Dorsolateral prefrontal cortex (tissue), 122 donors: ENCODE measurements at places on chromosomes 7 and 10.

DNA sequence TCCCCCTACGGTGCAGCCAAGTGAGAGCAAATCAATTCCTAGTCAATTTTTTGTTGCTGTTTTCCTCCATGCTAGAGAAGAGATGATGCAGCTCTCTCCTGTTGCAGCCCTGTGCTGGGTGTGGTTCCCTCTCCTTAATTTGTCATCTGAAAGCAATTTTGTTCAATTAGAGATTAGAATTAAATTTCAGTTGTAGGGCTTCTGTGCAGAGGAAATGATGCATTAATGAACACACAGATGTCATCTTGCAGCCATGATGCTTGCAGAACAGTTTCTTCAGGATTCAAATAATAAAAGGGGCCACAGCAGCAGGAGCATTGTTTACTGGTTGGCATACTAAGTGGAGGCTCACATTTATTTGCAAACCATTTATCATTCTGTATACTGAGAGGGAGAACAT is 266.0 kb downstream of the AUTS2 start:
- DNase-seq = no peak

- no peak for DNase-seq
These were observed 126.4 kb downstream of the CCDC3 start for GRCh38 chr10:12875100-12875499.

GRCh38 chr7:113873554-113874151 is 45.2 kb downstream of the PPP1R3A start:
- no peak for DNase-seq

GRCh38 chr10:43155741-43156140 is 17.5 kb downstream of the CSGALNACT2 start:
- no peak for DNase-seq

GRCh38 chr10:71260622-71261325 is 48.4 kb downstream of the UNC5B start:
- peak; percentile 78 for DNase-seq

GRCh38 chr10:16750461-16750860 is 66.8 kb downstream of the RSU1 start:
- DNase-seq = no peak

DNA sequence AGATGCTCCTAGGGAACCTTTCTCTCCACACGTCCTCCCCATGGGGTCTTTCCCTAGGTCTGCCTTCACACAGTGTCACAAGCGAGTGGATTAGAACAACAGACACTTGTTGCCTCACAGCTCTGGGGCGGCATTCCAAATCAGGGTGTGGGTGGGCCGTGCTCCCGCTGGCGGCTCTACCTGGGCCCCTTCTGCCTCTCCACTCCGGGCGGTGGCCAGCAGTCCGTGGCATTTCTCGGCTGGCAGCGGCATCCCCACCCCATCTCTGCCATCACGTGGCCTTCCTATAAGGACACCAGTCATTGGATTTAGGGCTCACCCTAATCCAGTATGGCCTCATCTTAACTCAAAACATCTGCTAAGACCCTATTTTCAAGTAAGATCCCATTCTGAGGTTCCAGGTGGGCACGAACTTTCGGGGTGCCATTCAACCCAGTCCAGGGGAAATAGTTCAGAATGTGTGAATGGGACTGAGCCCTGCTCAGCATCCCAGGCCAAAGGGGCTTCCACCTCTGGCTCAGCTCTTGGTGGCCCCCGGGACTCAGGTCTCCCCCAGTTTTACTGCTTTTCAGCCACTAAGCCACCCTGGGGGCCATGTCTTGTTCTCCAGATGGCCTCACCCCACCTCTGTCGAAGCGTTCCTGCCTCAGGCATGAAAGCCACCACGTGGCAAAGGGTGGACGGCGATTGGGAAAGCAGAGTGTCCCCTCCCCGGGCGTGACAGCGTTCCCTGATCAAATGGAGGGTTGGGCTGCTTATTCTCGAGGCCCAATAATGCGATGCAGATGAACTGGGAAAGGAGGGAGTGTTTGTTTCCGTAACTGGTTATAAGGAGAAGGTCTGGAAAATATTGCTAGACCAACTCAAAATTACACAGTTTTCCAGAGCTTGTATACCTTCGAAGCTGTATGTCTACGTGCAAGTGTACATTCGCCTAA is 350.0 kb downstream of the GLRX3 start:
- no peak for DNase-seq

DNA sequence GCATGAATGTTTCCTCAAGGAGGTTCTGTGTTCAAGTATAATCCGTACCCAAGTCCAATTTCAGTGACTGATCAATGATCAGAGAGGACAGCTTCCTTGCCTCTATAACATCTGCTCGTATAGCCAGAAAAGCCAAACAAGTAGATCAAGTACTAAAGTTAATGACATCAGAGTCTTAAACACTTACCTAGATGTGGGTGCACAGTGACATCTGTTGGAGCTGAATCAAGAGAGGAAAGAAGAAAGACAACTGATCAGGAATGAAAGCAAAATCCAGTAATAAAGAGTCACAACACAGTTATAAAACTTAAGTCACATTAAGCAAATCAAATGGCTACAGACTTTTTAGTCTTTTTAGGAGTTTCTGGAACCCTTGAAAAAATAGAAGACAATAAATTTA is 236.5 kb downstream of the RELN start:
- no peak for DNase-seq

- no peak for DNase-seq
These were observed 560.8 kb downstream of the AUTS2 start for GRCh38 chr7:70159121-70159520.

- no peak for DNase-seq
These were observed 37.4 kb upstream of the KDM7A start for GRCh38 chr7:140214075-140214684.

GRCh38 chr10:81179324-81179723 is 641.6 kb downstream of the SH2D4B start:
- no peak for DNase-seq

DNA sequence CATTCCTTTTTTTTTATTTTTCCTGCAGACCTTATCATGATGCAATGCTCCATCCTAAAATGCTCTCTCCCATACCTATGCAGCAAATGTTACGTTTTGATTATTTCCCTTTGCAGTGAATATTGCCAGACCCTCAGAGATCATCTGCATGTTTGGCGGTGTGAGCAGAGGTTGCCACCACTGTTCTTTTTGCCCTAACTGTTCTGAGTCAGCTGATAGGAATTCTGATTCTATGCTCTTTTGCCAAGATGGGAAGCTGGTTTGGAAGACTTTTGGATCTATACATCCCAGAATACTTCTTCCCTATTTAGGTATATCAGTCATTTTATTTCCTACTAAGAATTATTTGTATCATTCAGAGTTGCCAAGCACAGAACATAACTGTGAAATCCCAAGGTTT is 130.5 kb downstream of the KLF6 start:
- no peak for DNase-seq

DNA sequence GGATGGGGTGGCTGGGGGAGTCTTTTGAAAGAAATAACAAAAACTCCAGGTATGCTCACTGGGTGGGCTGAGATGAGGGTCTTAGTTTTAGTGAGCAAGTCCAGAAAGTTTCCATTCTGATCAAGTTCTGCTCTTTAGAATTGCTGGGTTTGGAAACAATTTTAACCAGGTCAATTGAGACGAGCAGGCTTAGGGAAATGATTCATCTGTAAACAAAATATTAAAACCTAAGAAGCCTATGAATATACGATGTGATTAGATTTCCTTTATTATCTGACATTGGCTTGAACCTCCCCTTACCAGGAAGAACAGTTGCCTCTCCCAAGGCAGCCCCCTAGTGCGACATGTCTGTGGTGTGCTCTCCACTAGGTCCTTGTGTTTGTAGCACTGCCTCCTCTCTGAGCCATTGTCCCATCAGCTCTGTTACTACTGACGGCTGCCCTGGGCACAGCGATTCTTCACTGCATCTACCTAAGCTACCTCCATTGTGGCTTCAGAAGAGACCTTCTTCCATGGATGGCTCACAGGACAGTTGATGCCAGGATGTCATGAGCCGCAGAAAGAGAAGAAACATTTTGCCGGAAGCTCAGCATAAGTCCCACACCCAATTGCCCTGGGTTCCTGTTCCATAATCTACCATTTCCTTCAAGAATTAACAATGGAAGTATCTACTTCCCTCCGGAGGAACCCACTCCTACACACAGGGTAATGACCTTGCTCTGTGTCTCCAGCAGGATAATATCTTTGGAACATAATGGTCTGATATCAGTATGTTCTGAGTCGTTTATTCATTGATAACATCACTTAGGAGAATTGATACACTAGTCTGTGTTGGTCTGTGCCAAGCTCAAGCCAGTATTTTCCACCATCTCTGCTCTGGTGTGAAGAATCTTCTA is 95.1 kb upstream of the ITGB1 start:
- no peak for DNase-seq

GRCh38 chr10:131098416-131098952 is 213.0 kb downstream of the TCERG1L start:
- no peak for DNase-seq

DNA sequence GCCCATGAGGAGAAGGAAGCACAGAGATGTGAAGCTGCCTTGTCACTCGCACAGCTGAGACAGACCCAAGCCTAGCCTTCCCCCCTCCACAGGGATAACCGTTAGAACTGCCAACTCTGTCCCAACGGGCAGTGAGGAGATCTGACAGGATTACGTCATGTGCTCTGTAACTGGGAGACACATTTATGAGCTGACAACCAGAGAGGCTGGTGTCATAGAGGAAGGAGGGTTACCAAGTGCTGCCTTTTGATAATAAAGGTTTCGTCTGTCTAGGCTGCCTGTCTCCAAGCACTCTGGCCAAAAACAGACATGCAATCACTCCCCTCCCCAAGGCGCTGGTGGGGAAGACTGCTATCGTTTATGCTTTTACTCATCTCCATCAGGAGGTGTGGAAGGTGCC is 165.9 kb downstream of the PLXNA4 start:
- no peak for DNase-seq

DNA sequence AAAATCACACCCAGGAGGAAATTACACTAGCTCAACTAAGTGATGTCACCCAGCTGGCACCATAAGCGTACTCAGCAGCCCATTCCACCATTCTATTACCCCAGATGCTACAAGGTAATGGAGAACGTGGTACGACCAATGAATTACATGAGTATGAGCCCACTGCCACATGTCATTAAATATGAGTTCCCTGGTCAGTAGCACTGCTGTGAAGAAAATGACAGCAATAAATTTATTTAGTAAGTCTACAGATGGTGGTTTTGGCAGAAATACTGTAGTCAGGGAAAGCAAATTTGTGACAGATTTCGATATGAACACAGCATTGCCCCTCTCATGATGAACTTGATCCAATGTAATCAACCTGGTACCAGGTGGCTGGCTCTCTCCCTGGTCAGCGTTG is 154.2 kb downstream of the VWC2 start:
- no peak for DNase-seq

DNA sequence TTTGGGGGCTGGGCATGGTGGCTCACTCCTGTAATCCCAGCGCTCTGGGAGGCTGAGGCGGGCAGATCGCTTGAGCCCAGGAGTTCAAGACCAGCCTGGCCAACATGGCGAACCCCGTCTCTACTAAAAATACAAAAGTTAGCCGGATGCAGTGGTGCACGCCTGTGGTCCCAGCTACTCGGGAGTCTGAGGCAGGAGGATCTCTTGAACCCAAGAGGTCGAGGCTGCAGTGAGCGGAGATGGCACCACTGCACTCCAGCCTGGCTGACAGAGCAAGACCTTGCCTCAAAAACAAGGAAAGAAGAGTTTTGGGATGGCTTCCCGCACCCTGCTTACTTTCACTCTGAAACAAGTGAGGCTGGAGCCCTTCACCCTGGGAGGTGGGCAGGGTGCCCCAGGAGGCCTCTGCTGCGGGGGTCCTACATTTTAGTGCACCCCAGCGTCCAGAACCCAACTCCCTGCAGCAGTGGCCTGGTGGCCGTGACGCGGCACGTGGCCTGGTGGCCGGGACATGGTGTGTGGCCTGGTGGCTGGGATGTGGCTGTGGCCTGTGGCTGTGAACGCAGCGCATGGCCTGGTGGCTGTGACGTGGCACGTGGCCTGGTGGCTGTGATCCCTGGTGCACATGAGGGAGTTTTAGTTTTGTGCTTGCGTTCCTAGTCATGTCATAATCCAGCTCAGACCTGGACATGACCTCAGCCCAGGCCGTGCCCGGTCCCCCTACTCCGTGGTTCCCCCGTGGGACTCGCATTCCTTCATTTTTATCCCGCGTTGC is 9.3 kb downstream of the KNDC1 start:
- no peak for DNase-seq

DNA sequence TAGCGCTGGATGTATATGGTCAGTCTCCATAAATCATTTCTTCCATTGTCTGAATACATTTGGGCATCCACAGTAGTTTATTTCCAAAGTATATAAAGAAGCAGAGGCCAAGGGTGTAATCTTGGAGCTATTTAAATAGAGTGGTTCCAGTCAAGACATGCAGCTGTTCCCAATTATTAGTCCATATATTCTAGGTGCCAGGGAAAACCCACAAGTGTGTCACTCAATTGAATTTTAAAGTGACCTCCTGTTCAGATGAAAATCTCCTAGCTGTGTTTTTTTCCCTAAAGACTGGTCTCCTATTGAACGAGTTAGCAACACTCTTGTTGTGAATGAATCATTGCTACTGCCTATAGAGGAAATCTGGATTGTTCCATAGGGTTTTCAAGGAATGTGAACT is 260.2 kb upstream of the BMPER start:
- DNase-seq = no peak

- no peak for DNase-seq
These were observed 377.2 kb upstream of the VWC2 start for GRCh38 chr7:49396229-49396628.

GRCh38 chr7:94345907-94346306 is 48.8 kb upstream of the COL1A2 start:
- no peak for DNase-seq

- DNase-seq = no peak
These were observed 1020.9 kb downstream of the GATA3 start for GRCh38 chr10:9075420-9075819.

GRCh38 chr10:114102256-114102655 is 58.6 kb downstream of the ADRB1 start:
- DNase-seq = no peak

DNA sequence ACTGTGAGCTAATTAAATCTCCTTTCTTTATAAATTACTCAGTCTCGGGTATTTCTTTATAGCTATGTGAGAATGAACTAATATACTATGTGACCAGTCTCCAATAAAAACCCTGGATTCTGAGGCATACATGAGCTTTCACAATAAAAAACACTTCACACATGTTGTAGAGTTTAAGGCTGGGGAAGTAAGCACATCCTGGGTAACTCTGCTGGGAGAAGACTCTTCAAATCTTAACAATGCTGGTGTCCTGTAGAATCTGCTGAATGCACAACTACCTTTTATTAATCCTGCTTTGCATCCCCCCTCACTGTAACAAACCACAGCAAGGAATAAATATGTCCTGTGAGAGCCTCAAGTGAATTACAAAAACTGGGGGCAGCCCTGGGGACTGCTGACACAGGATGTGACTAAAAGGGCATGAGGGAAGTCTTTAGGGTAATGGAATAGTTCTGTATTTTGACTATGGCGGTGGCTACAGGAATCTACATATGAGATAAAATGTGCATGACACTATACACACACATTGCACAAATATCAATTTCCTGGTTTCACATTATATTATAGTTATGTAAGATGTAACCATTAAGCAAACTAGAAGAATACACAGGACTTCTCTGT is 45.1 kb upstream of the KCTD7 start:
- DNase-seq = no peak
